ENCODE measurements at places on chromosomes 7 and 10.

DNA sequence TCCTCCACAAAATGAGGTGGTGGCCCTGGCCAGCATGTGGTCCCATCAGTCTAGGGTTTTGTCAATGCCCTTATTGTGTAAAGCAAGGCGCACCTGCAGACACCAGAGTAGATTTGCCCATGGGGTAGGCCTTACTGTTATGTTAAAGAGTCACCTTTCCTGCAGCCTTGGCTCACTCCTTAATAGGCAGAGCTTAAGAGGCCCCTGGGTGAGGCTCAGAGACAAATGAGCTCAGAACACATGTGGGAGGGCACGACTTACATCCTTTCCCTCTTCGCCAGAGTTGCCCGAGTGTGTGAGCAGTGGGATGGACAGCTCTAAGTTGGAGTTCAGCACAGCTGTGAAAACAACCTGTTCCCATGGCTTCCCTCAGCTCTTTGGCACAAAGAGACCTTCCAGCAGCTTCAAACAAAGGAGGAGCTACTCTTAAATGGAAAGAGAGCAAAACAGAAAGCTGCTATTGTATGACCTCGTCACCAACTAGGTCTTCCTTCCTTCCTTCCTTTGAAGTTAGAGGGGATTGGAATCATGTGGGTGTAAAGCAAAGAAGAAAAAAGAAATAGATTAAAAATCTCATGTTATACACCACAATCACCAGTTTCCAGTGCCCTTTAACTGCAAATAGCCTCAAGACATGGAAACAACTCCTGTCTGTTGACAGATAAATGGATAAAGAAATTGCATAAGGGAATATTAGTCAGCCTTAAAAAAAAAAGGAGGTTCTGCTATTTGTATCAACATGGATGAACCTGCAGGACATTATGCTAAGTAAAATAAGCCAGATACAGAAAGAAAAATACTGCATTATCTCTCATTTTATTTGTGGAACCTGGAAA lies 11.9 kb upstream of the XPNPEP1 start:
- DNase-seq: no peak

DNA sequence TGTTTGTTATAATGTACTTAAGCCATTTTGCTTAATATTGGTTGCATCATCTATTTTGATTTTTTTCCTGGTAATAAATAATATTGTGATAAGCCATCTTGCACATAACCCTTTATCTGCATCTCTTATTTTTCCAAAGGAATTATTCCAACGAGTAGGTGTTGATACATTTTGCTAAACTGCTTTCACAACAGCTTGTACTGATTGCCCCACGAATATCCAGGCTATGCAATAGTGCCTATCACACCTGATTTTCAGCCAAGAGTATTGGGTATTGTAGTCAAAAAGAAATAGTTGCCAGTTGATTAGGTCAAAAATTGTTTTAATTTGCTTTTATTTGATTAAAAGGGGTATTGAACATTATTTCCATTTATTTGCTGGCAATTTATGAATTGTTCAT lies 20.7 kb downstream of the CREB5 start:
- no peak for DNase-seq

DNA sequence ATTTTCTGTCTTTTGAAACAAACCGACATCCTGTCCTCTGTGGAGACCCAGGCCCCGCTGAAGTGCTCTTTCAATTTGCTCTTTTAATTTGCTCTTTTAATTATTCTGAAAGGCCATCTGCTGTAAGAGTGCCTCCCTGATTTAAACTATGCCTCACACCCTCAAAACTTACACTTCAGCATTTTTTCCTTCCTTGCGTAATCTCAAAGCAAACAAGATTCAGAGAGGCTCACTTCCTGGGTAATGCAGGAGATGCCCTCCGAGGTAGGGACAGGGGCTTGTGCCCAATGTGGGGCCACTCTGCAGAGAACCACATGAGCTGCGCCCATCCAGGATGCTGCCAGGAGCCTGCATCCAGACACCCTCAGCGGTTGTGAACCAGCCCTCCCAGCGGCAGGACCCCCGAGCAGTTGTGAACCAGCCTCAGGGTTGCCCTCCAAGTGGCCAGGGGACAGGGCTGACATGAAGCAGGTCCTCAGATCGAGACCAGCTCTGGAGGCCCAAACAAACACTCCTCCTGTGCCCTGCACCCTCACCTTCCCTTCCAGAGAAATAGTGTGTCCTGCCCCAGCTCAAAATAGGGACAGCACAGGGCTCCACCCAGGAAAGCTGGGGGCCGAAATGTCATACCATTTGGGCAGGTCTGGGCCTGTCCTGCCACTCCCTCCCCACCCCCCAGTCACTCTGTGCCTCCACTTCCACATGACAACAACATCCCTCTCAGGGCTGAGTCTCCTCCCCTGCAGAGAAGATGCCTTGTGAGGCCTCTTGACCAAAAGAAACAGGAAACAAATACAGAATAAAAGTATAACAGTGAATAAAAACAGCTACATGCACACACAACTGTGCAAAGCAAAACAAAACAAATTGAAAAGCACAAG lies 190.4 kb downstream of the PTPRN2 start:
- DNase-seq: no peak

- no peak for DNase-seq
Measured at GRCh38 chr10:31745612-31746376, 182.8 kb downstream of the ARHGAP12 start.

- DNase-seq: no peak
Measured at GRCh38 chr7:121369462-121369861, 26.6 kb downstream of the FAM3C start.

- DNase-seq: no peak
Measured at GRCh38 chr10:32379950-32380551, 33.1 kb upstream of the EPC1 start.

- DNase-seq: no peak
Measured at GRCh38 chr10:25701652-25702051, 232.4 kb upstream of the MYO3A start.

DNA sequence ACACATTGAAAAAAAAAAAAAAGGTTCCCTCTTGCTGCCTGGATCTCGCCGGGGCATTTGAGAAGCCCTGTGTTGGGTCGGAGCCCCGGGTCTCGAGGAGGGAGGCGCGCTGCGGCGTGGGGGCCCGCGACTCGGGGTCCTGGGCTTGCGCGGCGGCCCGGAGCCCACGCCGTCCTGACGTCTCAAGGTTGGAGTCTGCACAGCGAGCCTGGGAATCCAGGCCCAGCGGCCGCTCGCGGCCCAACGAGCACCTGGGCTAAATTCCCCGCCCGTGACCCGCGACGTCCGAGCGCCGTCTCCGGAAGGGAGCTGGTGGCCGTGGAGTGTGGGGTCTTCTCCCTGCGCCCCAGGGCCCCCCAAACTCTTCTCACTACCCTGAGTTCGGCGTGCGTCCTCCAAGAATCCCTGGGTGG lies 1.4 kb upstream of the CTBP2 start:
- DNase-seq: no peak

- no peak for DNase-seq
Measured at GRCh38 chr7:131533566-131534561, 22.6 kb downstream of the PODXL start.

DNA sequence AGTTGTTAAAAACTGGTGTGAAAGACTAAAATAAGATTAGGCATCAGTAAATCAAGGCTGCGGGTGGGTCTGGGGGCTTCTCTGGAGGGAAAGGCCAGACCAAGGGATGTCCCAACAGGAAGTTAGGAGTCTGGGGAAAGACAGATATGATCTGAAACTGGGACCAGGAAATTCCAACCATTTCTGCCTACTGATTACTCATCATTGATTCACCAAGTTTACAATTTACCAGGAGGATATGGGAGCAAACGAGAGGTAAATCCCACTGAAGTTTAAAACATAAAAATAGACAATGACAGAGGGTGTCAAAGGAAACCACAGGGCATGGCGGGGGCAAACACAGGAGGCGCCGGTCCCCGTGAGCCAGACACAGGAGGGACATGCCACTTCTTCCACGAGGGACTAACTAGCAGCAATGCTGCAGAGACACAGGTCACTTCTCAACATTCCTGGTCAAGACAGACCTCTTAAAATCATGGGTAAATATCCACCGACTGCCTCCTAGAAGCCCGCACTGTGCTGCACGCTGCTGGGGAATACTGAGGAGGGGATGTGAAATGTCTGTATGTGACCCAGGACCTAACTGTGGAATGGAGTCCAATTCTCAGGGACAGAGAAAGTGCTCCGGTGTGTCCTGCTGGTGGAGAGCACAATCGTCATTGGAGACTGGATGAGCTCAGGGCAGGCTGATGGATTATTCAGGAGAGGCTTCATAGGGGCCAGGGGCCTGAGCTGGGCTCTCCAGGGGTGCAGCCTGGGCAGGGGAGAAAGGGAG lies 153.4 kb upstream of the KLF14 start:
- no peak for DNase-seq

DNA sequence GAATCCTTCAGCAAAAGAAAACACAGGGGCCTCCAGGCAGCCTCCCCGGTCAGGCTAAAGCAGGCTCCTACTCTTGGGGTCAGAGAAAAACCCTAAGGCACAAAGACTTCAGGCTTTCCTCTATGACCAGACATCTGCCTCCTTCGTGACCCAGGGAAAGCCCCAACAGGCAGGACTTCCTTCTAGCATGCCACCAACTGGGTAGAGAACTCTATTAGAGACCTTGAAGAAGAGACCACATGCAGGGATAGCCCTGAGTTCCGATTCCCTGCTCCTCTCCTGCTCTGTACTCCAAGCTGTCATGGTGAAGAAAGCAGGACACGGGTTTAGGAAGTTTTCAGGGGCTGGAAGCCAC lies 1.3 kb downstream of the TRPV6 start:
- DNase-seq: no peak

DNA sequence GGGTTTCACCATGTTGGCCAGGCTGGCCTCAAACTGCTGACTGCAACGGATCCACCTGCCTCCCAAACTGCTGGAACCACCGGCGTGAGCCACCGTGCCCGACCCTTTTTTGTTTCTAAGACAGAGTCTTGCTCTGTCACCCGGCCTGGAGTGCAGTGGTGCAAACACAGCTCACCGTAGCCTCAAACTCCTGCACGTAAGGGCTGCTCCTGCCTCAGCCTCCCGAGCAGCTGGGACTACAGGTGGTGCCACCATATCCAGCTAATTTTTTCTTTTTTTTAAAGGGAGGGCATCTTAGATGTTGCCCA lies 36.4 kb downstream of the ADAP1 start:
- DNase-seq: no peak

GRCh38 chr7:69656890-69657289 lies 58.6 kb downstream of the AUTS2 start:
- no peak for DNase-seq

GRCh38 chr7:98458090-98458875 lies 57.4 kb upstream of the BAIAP2L1 start:
- DNase-seq: no peak

DNA sequence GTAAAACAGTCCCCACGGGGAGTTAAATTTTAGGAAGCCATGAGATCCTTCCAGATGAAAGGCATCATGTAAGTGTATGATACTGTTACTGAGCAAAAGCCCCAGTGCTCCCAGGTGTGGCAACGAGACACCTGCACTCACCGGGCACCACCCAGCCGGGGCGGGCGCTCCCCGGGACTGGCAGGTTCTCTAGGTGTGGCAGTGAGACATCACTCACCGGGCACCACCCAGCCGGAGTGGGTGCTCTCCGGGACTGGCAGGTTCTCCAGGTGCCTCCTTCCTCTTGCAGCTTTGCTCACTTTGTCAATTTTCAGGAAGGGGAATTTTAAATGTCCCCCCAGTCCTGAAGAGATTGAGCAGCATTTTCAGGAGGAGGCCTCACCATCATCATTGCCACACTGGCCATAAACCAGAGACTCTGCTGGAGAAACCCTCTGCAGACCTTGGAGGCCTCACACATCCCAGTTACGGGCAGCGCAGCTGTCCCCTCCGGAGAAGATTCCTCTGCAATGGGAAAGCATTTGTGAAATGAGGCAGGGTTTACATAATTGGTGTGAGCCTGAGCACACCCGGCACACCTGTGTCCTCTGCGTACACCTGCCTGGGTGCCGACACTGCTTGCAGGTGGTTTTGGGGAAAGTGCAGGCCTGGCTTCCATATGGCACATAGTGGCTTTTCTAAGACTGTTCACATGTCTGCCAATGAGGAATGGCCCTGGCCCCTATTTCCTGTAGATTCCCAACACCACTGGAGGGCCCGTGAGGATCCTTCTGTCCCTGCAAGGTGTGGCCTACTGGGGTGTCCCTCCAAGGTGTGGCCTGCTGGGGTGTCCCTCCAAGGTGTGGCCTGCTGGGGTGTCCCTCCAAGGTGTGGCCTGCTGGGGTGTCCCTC lies 191.4 kb downstream of the EBF3 start:
- no peak for DNase-seq

GRCh38 chr7:155466814-155467733 lies 9.1 kb downstream of the EN2 start:
- DNase-seq: no peak

DNA sequence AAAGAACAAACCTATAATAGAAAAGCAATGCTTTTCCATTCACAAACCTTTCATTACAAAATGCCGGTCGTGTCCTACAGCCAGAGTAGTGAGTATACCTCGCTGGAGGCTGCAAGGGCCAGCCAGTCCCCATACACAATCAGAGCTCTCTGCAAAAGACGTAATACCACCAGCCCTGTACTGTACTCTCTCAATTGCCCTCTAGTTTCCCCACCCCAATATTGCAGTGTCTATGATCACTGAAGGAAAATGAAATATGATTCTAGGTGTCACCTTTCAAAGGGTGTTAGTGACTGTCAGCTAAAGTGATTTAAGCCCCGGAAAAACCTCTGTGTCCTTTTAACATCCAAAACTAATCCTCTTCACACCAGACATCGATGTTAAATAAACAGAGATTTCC lies 24.8 kb downstream of the PLXNA4 start:
- no peak for DNase-seq

DNA sequence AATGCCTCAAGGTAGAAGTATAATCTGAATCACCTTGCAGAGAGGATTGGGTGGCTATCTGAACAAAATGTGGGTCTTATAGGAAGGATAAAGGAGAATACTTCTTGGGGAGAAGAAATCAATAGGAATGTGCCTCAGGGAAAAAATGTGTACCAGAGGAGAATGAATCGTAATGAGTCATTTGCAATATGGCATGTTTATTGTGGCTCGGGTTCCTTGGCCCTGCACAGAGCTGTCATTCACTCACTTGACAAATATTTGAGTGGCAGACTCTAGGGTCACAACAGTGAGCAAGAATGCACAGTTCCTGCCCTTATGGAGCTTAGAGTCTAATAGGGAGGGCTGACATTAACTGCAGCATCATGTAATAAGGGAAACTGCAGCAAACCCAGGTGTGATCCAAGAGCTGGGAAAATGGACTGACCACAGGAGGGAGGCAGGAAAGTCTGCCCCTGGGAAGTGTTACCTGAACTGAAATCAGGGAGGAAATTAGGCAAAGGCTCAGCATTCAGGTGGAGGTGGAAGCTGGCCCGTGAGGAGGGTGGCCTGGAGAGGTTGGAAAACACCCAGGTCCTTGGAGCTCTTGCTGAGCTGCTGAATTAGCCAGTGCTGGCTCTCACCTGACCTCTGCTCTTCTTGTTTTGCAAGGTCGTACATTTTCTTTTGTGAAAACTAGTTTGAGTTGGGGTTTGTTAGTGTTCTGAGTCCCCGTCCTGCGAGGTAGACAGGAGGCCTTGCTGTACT lies 203.9 kb downstream of the FRMD4A start:
- no peak for DNase-seq

- DNase-seq: no peak
Measured at GRCh38 chr10:116522803-116523381, 22.8 kb upstream of the PNLIP start.

GRCh38 chr7:92244808-92245486 lies 767 bp downstream of the KRIT1 start:
- DNase-seq: no peak

Data from immature natural killer cell (primary cell).